MV-4-11 (cell line): ENCODE measurements at places on chromosomes 16 and 17.

- DNase-seq = peak; percentile 67
Measured at GRCh38 chr17:56310782-56311181, 157.5 kb downstream of the ANKFN1 start.

DNA sequence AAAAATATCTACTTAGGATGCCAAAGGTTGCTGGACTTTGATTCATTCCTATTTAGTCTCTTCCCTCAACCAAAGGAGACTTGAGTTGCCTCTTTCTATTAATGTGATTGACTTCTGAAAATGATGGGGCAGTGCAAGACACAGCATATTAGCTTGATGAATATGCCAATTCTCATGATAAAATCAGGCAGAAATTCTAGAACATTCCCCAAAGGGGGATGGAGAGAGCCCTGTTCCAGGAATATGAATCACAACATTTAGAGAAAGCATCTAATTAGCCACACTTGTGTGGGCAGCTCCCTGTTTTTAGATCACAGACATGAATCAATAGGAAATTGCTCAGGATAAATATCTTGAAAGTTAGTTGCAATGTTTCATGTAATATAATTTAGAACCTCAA, 584.0 kb upstream of the CDH8 start:
- no peak for DNase-seq

- no peak for DNase-seq
Measured at GRCh38 chr16:73793260-73793659, 503.4 kb upstream of the PSMD7 start.

GRCh38 chr16:68475071-68475470, 26.8 kb upstream of the SMPD3 start:
- no peak for DNase-seq

- DNase-seq = no peak
Measured at GRCh38 chr16:81319221-81319912, 4.6 kb downstream of the GAN start.

GRCh38 chr16:69763599-69763942, 1.4 kb downstream of the WWP2 start:
- no peak for DNase-seq

DNA sequence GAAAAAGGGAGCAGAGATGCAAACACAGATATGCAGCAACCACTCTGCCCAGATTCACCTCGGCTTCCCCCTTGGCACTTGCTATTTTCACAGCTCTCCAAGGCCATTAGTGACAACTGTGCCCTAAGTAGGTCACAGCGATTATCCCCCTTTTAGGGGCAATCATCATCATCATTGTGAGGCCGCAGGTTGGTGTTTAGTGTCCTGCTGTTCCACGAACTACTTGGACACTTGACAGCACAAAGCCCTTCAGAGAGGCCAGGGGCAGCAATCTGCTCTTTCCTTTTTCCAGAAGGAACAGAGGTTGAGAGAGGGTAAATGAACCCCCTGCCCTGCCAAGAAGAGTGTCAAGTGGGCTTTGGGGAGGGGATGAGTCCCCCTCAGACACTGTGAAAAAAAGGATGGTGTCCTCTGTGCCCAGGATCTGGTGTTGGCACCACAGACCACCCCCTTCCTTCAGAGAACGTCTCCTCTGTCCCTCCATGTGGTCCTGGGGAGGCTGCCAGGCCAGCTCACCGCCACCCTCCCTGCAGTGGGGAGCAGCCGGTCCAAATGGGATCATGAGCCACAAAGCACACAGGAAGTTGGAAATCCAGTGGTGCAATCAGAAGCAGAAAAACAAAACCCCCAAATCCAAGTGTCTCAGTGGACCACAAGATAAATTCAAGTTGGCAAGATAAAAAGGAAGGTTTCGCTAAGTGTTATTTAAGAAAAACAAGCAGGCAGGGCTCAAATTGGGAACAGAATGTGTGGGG, 78.4 kb upstream of the MED9 start:
- no peak for DNase-seq

- DNase-seq = no peak
Measured at GRCh38 chr16:81866820-81867440, 87.8 kb downstream of the PLCG2 start.

- peak; percentile 9 for DNase-seq
Measured at GRCh38 chr16:50657241-50657640, 23.9 kb downstream of the SNX20 start.

GRCh38 chr17:72614871-72615626, 477.4 kb downstream of the SLC39A11 start:
- no peak for DNase-seq

GRCh38 chr17:36931096-36931696, 6.1 kb upstream of the LHX1 start:
- DNase-seq = no peak

- no peak for DNase-seq
Measured at GRCh38 chr16:84314814-84315213, 20.1 kb downstream of the WFDC1 start.

DNA sequence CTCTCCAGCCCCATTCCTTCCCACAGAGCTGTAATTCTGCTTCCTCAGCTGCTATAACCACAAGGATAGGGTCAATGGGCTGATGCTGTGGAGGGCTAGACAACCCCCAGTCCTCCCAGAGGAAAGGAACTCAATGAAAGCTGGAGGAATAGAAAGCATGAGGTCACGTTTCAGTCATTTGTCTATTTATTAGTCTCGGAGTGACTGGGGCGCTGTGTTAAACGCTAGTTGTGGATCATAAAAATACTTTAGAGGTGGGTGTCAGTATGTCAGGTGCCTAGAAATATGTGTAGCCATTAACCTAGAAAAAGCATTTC, 787 bp upstream of the CCL3L1 start:
- DNase-seq = peak; percentile 76

- DNase-seq = peak; percentile 29
Measured at GRCh38 chr16:80899809-80900592, 95.6 kb upstream of the CDYL2 start.

DNA sequence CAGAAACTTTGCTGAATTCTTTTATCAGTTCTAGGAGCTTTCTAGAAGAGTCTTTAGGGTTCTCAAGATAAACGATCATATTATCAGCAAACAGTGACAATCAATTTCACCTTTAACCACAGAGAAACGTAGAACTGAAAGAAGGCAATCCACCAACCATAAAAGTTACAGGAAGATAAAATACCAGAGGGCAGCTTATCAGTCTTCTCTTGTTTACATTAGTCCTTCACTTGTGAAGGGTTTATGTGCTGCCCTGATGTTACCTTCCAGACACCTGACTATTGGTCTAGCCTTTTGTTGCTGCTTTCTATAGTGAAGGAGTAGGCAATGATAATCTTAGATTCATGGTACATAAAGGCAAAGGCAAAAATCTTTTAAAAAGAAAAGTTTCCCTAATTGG, 73.2 kb upstream of the EFCAB3 start:
- no peak for DNase-seq

DNA sequence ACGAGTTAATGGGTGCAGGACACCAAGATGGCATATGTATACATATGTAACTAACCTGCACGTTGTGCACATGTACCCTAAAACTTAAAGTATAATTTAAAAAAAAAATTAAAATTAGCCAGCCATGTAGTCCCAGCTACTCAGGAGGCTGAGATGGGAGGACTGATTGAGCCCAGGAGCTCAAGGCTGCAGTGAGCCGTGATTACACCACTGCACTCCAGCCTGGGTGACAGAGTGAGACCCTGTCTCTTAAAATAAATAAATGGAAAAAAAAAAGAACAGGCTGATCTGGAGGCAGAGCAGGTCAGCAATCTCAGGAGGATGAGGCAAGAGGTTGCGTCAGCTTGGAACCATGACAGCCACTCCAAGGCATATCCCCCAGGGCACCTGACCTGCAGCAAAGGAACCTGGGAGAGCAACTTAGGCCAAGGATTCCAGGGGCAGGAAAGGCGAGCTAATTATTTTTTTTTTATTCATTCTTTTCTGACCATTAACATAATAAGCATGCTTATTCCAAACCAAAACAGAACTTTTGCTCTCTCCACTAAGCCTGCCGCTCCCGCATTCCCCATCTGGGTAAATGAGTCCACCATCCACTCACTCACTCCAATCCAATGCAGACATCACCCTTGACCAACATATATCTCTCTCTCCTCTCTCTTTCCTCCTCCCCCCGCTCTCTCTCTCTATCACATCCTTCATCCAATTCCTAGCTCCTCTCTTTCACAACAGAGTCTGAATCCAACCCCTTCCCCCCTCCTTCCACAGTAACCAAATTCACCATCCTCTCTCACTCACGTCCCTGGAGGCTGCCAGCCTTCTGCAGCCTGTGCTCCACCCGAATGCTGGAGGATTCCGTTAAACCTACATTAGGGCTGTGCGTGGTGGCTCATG, 47.7 kb downstream of the TK2 start:
- no peak for DNase-seq

- no peak for DNase-seq
Measured at GRCh38 chr16:67425580-67425979, 5.3 kb upstream of the HSD11B2 start.

- DNase-seq = peak; percentile 91
Measured at GRCh38 chr17:58534901-58535421, 20.5 kb upstream of the MTMR4 start.

DNA sequence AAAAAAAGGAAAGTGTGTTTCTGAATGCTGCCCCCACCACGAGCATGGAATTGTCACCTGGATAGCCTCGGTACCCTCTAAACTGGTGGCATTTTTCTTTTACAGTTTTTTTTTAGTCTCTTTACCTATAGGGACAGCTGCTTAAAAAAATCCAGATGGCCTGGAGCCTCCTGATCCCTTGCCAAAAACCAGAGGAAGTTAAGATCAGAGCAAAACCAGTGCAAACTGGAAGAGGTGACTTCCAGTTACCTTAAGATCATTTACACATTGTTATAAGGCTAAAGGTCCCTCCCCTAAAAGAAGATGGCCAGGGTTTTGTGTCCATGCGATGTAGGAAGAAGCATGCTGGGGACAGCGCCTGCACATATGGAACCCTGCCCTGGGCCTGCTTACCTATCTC, 3.5 kb downstream of the MEFV start:
- DNase-seq = no peak

GRCh38 chr17:17567631-17568030, 23.9 kb downstream of the PEMT start:
- no peak for DNase-seq

DNA sequence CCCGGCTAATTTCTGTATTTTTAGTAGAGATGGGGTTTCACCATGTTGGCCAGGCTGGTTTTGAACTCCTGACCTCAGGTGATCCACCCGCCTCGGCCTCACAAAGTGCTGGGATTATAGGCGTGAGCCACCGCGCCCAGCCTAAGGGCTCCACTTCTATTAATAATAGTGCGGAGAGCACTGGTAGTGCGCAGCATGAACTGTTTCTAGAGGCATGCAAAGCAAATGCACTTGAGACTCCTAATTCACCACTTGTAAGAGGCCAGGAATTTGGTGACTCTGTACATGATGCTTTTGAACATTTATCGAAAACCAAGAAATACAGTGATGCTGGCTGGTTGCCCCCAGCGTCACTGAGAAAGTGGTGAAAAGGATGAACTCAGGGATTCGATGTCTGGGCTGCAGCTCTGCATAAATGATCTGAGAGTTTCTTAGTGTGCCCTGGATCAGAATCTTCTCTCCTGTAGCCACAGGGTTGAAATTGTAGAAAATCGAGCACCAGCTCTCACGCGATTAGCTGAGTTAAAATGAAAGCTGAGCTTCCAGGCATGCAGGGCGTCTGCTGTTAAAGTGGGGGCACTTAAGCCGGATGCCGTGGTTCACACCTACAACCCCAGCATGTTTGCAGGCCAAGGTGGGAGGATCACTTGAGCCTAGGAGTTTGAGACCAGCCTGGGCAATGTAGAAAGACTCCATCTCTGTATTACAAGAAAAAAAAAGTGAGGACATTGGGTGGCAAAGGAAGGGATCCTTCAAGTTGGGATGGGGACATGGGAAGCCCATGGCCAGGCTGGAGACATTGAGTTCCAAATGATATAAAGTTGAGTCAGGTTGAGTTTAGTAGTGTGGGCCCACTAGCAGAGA, 4.8 kb downstream of the RNF213 start:
- DNase-seq = no peak

- no peak for DNase-seq
Measured at GRCh38 chr17:17648762-17649161, 32.5 kb upstream of the RAI1 start.

GRCh38 chr17:70168044-70168976, 1.0 kb upstream of the KCNJ2 start:
- peak; percentile 41 for DNase-seq

GRCh38 chr16:26263406-26263805, 571.6 kb downstream of the HS3ST4 start:
- peak; percentile 33 for DNase-seq

DNA sequence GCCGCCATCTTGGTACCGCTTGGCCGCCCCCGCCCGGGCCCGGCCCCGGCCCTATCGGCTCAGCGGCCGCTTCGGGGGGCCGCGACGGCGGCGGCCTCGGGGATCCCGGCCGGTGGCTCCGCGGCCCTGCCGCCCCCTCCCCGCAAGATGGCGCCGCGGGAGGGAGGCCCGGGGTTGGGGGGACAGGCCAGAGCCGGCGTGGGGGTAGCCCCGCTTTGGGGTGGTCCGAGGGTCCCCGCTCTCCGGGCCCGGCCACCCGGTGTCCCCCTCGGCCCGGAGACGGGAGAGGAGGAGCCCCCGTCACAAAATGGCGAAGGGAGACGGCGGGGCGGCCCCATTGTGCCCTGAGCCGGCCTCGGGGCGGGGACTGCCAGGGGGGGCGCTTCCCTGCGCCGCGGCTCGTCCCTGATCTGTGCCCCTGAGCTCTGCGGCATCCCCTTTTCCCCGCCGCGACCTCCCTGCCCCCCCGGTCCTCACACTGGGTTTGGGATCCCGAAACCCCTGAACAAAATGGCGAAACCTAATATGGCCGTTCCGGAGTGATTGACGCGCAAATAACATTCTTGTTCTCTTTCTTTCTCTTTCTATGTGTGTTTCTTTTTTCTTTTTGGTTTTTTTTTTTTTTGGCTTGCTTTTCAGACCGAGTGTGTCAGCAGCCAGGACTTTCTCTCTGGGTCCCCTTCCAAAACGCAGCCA, 986 bp downstream of the HAPSTR1 start:
- no peak for DNase-seq

- DNase-seq = peak; percentile 11
Measured at GRCh38 chr17:48610282-48611211, at the start of gene HOXB7. HOXB7 (minus strand) TSS chr17:48611017; CDS start chr17:48610918, 99 bp downstream.

GRCh38 chr17:19378416-19379360, at the start of gene MAPK7:
MAPK7 (plus strand) TSS chr17:19378498; CDS start chr17:19378901, 403 bp downstream.
- no peak for DNase-seq

GRCh38 chr16:15427648-15428239, 6.6 kb upstream of the BMERB1 start:
- DNase-seq = peak; percentile 43
